Tibial nerve (tissue), 4 donors: ENCODE measurements at places on chromosomes 7 and 10.
A peak's percentile ranks its signal among the peaks of the same experiment; 100 is the strongest.

DNA sequence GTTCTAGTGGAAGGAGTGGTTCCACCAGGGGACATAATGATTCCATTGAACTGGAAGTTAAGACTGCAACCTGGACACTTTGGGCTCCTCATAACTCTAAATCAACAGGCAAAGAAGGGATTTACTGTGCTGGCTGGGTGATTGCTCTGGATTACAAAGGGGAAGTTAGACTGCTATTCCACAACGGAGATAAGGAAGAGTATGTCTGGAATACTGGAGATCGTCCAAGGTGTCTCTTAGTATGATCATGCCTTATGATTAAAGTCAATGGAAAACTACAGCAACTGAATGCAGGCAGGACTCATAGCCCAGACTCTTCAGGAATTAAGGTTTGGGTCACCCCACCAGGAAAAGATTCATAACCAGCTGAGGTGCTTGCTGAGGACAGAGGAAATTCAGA is 310.6 kb upstream of the MGMT start:
- no peak overlapping the region for H3K27ac ChIP-seq
- no peaks in the 10 kb centered on the region for H3K36me3 ChIP-seq
- no peak for DNase-seq

- DNase-seq, result no peak
- H3K4me3 ChIP-seq, result no peak overlapping the region
- no peak overlapping the region for H3K27ac ChIP-seq
- H3K4me1 ChIP-seq, result no peaks in the 10 kb centered on the region
Measured at GRCh38 chr7:107208563-107208962, 39.8 kb downstream of the HBP1 start.

DNA sequence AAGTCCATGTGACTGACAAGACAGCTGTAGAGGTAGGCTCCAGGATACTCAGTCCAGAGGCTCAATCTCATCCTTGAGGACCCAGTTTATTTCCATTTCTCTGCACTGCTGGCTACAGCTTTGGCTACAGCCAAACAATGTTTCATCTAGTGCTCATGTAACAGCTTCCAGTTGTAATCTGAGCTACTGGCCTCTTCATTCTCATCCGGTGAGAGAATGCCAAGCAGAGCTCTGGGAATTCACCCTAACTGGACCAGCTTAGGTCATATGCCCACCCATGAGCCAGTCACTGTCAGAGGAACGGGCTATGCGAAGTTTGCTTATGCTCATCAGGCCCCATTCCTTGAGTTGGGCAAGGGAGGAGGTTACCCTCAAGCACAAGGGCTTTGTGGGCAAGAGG is 192.9 kb downstream of the EVX1 start:
- H3K36me3 ChIP-seq, result no peaks in the 10 kb centered on the region
- H3K27ac ChIP-seq, result no peak overlapping the region
- DNase-seq, result no peak
- H3K4me1 ChIP-seq, result no peaks in the 10 kb centered on the region
- H3K27me3 ChIP-seq, result no peaks in the 10 kb centered on the region

GRCh38 chr10:131857156-131858117 is 43.4 kb upstream of the PPP2R2D start:
- no peaks in the 10 kb centered on the region for H3K4me1 ChIP-seq
- H3K36me3 ChIP-seq, result no peaks in the 10 kb centered on the region
- H3K27ac ChIP-seq, result no peak overlapping the region
- no peak overlapping the region for H3K4me3 ChIP-seq
- H3K27me3 ChIP-seq, result no peaks in the 10 kb centered on the region

- no peaks in the 10 kb centered on the region for H3K4me1 ChIP-seq
- H3K4me3 ChIP-seq, result no peak overlapping the region
- no peak for DNase-seq
Measured at GRCh38 chr7:98640375-98640774, 23.3 kb downstream of the NPTX2 start.

GRCh38 chr10:14010101-14010558 is 320.6 kb downstream of the FRMD4A start:
- DNase-seq, result no peak
- no peaks in the 10 kb centered on the region for H3K36me3 ChIP-seq
- H3K4me3 ChIP-seq, result peak overlapping the region; percentile 47
- H3K27ac ChIP-seq, result no peak overlapping the region

GRCh38 chr7:3943779-3944520 is 642.9 kb downstream of the SDK1 start:
- H3K27ac ChIP-seq, result no peak overlapping the region
- no peaks in the 10 kb centered on the region for H3K27me3 ChIP-seq
- H3K36me3 ChIP-seq, result no peaks in the 10 kb centered on the region
- no peak overlapping the region for H3K4me3 ChIP-seq
- H3K4me1 ChIP-seq, result no peaks in the 10 kb centered on the region

DNA sequence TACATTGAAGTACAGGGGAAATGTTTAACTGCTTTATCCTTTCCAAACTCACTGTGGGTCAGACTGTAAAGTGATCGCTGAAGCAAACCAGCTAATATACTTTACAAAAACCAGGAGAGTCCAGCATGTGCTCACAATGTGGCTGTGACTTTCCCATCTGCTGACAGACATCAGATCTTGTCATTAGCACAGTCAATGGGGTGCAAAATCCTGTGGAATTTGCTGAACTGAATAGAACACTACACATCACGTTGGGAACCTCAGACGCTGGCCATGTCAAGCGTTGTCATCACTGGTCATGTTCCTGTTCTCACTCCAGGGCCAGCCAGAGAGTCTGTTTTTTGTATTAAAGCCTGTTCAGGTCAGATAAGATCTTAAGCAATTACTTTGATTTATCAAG is 83.4 kb downstream of the AGMO start:
- no peaks in the 10 kb centered on the region for H3K4me1 ChIP-seq
- H3K27me3 ChIP-seq, result no peaks in the 10 kb centered on the region
- DNase-seq, result no peak
- no peak overlapping the region for H3K4me3 ChIP-seq
- no peak overlapping the region for H3K27ac ChIP-seq

DNA sequence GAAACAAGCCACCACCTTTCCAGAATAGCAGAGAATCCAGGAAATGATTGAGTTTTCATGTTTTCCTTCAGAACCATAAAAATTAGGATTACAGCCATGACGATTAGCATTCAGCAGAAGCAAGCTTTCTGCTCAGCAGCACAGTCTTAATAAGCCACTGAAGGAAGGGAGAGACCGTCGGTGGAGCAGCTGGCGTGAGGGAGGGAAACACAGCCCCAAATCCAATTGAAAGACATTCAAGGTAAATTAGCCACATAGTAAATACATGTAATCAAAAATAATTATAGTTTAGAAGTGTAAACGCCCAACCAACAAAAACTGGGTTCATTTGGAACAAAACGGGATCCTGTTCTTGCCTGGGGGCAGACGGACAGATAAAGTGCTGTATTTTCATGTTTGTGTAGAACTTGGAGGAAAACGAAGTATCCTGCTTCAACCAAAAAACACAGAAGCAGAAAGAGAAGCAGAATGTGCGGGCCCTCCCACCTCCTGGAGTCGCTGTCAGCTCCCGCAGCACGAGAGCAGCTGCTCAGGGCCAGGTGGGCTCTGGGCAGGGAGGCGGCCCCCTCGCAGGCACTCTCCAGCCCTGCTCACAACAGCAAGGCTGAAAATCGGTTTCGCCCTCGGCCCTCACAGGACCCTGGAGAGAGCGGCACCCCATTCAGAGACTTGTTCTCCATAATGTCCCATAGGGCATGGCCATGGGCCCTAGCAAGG is 84.9 kb downstream of the TCERG1L start:
- no peaks in the 10 kb centered on the region for H3K36me3 ChIP-seq
- H3K27me3 ChIP-seq, result no peaks in the 10 kb centered on the region
- H3K4me1 ChIP-seq, result no peaks in the 10 kb centered on the region
- DNase-seq, result no peak
- no peak overlapping the region for H3K27ac ChIP-seq

- DNase-seq, result no peak
- no peak overlapping the region for H3K4me3 ChIP-seq
- no peaks in the 10 kb centered on the region for H3K36me3 ChIP-seq
- no peak overlapping the region for H3K27ac ChIP-seq
- peaks cover 53% of the 10 kb centered on the region for H3K4me1 ChIP-seq
- no peaks in the 10 kb centered on the region for H3K27me3 ChIP-seq
Measured at GRCh38 chr7:2513702-2514101, 5.9 kb upstream of the LFNG start.

DNA sequence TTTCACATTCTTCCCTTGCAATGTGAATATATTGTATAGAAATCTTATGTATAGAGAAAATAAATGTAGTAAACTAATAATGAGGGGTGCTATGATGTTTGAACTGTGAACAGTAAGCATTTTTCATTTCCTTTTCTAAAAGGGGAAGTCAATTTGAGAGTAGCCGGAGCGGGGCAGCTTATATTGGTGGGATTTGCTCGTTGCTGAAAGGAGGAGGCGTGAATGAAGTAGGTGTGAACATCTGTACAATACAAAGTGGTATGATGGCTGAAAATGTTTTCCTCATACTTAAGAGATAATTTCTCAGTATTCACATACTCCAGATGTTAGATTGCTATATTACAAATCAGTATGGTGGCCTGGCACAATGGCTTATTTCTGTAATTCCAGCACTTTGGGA is 87.1 kb downstream of the SRI start:
- no peak overlapping the region for H3K4me3 ChIP-seq
- H3K27ac ChIP-seq, result no peak overlapping the region
- DNase-seq, result no peak

- H3K27ac ChIP-seq, result no peak overlapping the region
- no peaks in the 10 kb centered on the region for H3K27me3 ChIP-seq
- no peak overlapping the region for H3K4me3 ChIP-seq
- peaks cover 5% of the 10 kb centered on the region for H3K4me1 ChIP-seq
- DNase-seq, result no peak
Measured at GRCh38 chr10:126060261-126060931, 164.0 kb downstream of the FANK1 start.

DNA sequence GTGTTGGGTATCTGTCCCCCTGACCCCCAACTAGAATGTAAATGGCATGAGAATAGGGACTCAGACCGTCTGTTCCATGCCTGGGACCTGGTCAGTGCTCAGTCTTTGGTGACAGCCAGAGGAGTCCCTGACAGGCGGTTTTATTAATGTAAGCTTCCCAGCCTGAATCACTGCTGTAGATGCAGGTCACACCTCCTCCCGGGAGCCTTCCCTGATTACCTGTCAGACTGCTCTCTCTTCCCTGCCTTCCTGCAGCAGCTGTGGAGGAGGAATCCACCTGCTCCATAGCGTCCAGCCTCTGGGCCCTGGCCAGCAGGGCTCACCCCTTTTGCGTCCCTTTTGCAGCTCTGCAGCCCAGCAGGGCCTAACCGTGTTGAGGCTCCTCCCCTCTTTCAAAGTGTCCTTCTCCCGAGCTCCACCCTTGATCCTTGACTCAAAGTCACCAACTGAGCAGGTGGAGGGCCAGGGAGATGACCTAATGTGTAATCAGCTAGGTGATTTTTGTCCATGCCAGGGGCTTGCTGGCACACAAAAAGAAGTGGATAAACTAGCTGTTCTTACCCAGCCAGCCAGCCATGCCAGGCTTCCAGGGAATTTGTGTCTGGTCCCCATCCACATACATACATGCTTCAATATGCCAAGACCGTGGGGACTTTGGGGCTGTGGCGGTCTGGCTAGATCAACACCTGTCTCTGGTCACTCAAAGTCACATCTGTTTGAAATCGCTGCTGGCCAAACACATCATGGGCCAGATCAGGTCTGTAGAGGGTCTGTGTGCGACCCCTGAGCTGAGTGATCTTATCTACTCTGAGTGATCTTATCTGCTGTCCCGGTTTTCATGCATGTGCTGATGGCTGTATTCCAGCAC is 195.1 kb downstream of the CCDC3 start:
- H3K4me1 ChIP-seq, result no peaks in the 10 kb centered on the region
- H3K27ac ChIP-seq, result no peak overlapping the region
- no peaks in the 10 kb centered on the region for H3K36me3 ChIP-seq
- H3K27me3 ChIP-seq, result no peaks in the 10 kb centered on the region
- DNase-seq, result no peak

DNA sequence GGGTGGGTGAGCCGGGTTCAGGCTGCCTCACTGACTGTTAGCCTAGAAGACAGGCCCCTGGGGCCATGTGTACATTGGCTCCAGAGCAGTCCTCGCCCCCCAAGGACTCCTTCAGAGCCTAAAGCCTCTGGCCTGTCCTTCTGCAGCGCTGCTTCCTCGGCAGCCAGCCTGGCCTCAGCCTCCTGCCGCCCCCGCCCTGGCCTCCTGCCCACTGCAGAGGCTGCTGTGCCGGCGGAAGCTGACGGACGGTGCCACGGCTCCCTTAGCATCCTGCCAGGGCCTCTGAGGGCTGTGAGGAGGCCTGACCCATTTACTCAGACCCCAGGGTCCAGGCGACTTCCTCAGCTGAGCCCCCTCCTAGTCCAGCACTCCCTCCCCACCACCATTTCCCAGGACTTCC is 4.9 kb downstream of the SRRM3 start:
- no peak overlapping the region for H3K4me3 ChIP-seq
- no peaks in the 10 kb centered on the region for H3K4me1 ChIP-seq
- no peak for DNase-seq
- H3K27ac ChIP-seq, result no peak overlapping the region
- no peaks in the 10 kb centered on the region for H3K27me3 ChIP-seq
- H3K36me3 ChIP-seq, result no peaks in the 10 kb centered on the region

- H3K36me3 ChIP-seq, result no peaks in the 10 kb centered on the region
- no peak overlapping the region for H3K27ac ChIP-seq
- H3K4me3 ChIP-seq, result no peak overlapping the region
- DNase-seq, result no peak
- no peaks in the 10 kb centered on the region for H3K27me3 ChIP-seq
- no peaks in the 10 kb centered on the region for H3K4me1 ChIP-seq
Measured at GRCh38 chr7:156456032-156456431, 184.5 kb upstream of the RNF32 start.

GRCh38 chr10:104766341-104766740 is 125.3 kb downstream of the SORCS3 start:
- no peak for DNase-seq
- H3K4me3 ChIP-seq, result no peak overlapping the region
- H3K27me3 ChIP-seq, result no peaks in the 10 kb centered on the region
- H3K4me1 ChIP-seq, result no peaks in the 10 kb centered on the region

DNA sequence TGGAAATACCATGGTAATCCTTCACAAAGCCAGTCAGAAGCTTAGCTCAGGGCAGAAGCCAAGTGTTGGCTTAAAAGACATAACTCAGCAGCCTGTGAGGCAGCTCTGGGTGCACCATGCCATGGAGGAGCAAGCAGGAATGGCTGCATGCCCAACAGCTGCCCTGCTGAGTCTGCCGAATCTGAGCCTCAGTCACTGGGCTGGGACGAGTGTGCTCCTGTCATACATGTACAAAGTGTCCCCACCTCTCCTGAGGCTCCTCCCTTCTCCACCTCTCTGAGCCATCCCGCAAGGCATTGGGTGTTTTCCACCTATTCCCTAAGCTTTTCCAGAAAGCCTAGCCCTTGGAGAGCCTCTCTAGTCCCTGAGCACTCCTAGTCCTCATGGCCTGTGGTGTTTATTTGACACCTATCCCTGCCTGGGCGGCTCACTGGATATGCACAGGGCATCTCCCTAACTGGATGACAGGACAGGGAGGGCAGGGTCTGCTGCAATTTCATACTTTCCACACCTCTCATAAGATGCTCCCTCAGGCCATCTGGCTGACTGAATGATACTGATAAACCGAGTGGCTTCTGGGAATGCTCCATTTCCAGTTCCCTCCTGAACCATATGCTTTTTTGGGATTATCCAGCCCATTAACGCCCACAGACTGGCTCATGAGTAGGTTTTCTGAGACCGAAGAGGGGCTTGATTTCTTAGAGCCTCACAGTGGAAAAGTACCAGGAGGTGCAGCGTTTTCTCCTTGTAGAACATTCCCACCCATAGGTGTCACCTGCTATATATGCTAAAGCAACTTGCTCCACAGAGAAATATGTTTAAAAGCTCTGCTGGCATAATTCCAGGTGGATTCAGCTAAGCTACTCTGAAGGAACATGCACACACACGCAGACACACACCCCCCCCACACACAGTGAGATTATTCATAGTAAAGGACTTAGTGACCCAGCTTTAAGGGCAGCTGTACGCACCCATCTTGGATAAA is 199.3 kb downstream of the SNX10 start:
- DNase-seq, result no peak
- no peak overlapping the region for H3K27ac ChIP-seq
- H3K4me1 ChIP-seq, result no peaks in the 10 kb centered on the region
- no peaks in the 10 kb centered on the region for H3K27me3 ChIP-seq
